ENCODE measurements at places on chromosomes 11 and 22.

DNA sequence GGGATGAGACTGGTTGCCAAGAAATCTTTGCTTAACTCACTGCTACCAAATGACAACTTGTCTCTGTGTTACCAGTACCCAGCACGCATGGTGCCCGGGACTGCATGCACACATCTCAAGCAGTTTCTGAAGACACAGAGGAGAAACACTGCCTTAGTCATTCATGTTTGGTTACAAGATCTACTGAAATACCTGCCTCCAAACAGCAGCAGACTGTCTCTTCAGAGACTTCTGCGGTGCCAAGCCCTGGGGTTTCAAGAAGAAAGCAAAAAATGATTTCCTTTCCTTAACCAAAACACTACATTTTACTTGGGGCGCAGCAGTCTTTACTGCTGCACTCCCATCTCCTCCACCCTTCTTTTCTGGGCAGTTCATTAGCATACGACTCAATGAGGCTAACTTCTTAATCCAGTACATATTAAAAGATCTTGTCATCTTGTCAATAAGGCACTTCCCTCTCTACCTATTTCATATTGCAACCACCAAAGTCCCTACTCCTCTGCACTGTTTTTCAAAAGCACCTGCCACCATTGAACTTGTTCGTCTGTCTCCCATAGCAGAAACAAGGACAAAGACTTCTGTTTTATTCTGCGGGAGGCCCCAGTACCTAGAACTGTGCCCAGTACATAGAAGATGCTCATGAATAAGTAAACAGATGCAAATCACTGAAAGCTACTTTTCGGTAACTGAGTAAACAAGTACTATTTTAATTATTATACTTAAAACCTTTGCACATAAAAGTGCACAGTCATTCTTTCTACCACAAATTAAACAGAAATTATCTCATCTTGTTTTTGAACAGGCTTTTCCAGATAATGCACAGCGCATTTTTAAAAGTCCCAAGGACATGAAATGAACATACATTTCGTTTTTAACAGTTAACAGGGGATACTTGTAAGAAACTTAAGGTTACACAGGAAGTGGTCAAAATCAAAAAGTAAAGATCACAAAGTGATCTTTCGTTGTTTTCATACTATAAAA is 4.0 kb downstream of the NAP1L4 start:
- no peak for DNase-seq

DNA sequence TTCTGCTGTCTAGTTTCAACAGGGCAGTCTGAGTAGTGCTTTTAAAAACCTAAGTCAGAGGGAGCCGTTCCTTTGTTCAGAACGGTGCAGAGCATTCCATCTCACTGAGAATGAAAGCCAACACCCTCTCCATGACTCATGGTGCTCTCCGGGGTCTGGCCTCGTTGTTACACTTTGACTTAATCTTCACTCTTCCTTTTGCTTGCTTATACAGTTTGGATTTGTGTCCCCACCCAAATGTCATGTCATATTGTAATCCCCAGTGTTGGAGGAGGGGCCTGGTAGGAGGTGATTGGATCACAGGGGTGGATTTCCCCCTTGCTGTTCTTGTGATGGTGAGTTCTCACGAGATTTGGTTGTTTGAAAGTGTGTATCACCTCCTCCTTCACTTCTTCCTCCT is 292.2 kb downstream of the ST3GAL4 start:
- peak; percentile 88 for DNase-seq

DNA sequence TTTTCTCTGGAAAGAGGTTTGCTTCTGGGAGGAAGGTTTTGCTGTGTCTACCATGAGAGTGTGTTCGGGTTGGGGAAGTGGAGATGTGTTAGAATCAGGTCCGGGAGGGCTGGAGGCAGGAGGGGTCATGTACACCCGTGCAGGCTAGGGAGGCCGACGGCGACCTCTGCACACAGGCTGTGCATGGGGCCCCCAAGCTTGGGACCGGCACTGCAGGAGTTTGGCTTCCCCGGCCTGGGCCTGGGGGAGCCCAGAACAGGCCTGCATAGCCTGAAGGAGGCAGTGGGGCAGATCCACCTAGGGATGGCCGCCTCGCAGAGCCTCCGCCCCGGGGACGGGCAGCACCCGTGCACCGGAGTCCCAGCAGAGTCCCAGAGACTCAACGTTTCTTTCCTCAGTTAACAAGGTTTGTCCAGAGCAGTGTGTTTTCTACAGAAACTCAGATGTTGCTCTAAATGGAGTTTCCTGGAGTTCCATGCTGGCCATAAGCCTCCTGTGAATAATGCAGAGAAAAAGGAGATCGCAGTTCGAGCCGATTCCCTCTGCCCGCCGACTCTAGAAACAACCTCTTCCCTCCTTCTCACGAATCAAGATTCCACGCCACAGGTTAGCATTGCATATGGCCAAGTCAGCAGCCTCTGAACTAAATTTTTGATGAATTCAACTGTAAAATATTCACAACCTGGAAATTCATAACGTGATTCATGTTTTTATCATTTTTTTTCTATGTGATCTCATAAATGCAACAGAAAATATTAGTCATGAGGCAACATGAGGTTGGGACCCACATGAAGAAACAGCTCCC is 427.3 kb downstream of the BRD1 start:
- DNase-seq: no peak

GRCh38 chr22:37199760-37200108 is 11.7 kb upstream of the C1QTNF6 start:
- no peak for DNase-seq

- DNase-seq: no peak
Measured at GRCh38 chr11:69057801-69058200, 9.1 kb downstream of the TPCN2 start.

- DNase-seq: no peak
Measured at GRCh38 chr11:34788642-34789041, 127.5 kb downstream of the APIP start.

DNA sequence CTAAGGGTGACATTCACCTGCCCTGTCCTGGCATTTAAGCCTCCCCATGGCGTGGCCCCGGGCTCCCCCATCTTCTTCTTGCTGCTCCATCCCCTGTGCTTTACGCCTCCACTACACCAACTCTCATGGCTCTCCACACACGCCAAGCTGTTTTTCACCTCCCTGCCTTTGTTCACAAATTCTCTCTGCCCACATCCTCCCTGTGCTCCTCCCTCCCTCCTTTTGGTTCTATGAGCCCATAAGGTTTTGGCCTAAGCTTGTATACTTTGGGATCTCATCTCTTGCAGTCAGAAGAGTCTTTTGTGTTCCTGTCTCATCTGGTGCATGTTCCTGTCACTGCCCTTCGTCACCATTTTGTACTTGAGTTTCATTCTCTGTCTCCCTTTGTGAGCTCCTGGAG is 4.6 kb upstream of the DNAL4 start:
- no peak for DNase-seq

DNA sequence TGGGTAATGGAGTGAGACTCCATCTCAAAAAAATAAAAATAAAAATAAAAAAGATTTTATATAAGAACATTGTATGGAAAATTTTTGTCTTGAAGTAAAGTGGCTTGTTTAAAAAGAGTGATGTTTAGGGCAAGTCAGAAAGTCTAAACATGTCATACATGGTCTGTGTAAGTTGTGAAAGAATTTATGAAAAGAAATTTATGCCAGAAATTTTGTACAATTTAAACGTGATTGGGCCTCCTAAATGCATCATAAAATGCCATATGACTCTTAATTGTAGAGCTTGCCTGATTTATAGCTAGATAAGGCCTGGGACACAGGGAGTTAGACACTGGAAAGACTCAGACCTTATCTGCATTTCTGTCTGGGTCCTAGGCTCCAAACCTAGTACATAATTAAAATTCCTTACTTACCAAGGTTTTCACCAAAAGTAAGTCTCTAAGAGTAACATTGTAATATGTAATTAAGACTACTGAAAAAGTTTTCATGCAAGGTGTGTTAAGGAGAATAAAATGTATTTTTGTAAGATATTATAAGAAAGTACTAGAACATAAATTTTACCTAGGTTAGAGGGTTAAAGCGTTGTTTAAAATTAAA is 110.5 kb downstream of the AASDHPPT start:
- no peak for DNase-seq

DNA sequence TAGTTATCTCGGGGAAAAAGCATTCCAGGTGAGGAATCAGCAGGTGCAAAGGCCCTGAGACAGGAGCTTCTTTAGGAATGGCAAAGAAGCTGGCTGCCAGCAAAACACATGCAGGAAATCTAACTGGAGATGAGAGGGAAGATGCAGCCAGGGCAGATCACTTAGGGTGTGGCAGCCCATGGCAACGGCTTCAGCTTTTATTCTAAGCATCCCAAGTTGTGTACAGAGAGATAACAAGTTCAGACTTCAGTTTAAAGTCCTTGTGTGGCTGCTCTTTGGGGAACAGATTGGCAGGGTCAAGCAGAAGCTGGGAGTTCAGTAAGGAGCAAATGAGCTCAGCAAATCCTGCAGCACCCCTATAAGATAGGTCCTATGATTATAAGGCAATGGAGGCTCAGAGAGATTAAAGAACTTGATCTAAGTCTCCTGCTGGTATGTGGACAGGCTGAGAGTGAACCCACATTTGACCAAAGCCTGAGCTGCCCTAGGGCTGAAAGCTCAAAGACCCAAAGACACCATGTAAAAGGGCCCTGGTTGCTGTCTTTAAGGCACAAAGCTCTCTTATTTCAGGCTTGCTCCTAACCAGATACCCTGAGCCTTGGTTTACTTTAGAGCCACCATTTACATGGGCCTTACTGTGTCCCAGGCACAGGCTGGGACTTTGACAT is 466.8 kb downstream of the SOX6 start:
- DNase-seq: no peak

- no peak for DNase-seq
Measured at GRCh38 chr11:60858236-60858635, 2.5 kb upstream of the PTGDR2 start.

DNA sequence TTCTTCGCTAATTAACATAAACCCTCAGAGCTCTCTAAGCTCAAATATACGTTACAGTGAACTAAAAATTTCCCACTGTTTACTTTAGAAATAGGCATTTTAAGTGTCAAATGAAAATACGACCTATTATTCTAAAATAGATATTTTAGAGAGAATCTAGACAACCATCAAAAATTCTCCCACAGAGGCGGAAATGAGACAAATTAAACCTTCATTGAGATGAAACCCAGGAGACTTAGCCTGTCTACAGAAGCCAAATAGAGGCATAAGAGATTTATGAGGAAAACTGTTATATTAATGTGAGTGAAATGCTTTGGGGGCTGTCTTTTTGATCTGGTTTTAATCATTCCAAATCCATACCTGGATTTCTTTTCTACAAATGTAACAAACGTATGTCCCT is 232.0 kb upstream of the GRIA4 start:
- no peak for DNase-seq

- DNase-seq: peak; percentile 69
Measured at GRCh38 chr22:41822317-41823057, 10.4 kb upstream of the SREBF2 start.

GRCh38 chr22:27132400-27132799 is 475.0 kb downstream of the MIAT start:
- no peak for DNase-seq

- DNase-seq: peak; percentile 79
Measured at GRCh38 chr11:60831143-60831500, 10.8 kb upstream of the CCDC86 start.

- DNase-seq: no peak
Measured at GRCh38 chr11:101509922-101510321, 73.9 kb downstream of the TRPC6 start.

DNA sequence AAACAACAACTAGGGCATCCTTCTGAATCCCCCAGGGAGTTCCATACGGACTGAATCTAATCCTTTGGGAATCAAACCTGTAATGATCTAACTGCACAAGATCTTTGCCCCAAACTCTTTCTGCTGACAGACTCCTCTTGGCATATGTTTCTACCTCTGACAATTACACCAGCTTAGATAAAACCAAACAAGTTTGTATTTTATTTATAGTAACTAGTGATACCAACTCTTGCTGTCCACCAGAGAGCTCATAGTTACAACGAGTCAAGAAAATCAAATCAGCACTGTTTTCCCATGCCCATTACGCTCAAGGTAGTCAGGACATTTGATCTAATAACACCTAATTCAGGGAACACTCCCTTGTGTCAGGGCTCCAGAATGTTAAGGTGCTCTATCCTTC is 972.0 kb downstream of the NTM start:
- no peak for DNase-seq
